ENCODE measurements at places on chromosomes 1 and 21.

DNA sequence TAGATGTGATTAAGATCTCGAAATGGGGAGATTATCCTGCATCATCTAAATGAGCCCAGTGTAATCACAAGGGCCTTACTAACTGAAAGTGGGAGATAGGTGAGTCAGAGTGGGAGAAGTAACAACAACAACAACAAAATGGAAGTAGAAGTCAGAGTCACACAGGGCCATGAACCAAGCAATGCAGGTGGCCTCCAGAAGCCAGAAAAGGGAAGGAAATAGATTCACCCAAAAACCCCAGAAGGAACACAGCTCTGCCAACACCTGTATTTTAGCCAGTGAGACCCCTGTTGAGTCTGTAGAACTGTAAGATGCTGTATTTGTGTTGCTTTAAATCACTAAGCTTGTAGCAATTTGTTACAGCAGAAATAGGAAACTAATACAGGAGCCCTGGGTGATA is 4.1 kb downstream of the TAGLN2 start:
- no peak for DNase-seq

- DNase-seq, result no peak
Observed at GRCh38 chr1:247506831-247507230, 29.4 kb downstream of the OR2C3 start.

GRCh38 chr1:30378991-30379581 is 344.3 kb downstream of the MATN1 start:
- DNase-seq, result no peak

DNA sequence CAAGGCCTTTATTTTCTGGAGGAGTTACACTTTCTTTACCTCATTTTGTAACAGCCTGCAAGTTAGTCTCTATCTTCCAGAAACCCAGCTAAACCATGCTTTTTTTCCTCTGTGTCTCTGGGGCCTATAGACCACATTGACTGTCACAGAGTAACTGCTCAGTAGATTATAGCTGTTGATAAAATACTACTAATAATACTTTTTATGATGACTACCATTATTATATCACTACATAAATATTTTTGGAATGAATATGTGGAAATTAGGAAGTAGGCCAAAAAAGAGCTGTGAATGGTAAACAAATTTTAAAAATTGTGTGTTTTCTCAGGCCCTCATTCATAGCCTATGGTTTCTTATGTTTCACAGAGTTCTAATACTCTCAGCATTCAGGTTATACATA is 233.1 kb upstream of the USP24 start:
- DNase-seq, result no peak

- no peak for DNase-seq
Observed at GRCh38 chr1:20150969-20151368, 11.8 kb downstream of the PLA2G2F start.

GRCh38 chr1:184641894-184642293 is 112.8 kb downstream of the EDEM3 start:
- no peak for DNase-seq

DNA sequence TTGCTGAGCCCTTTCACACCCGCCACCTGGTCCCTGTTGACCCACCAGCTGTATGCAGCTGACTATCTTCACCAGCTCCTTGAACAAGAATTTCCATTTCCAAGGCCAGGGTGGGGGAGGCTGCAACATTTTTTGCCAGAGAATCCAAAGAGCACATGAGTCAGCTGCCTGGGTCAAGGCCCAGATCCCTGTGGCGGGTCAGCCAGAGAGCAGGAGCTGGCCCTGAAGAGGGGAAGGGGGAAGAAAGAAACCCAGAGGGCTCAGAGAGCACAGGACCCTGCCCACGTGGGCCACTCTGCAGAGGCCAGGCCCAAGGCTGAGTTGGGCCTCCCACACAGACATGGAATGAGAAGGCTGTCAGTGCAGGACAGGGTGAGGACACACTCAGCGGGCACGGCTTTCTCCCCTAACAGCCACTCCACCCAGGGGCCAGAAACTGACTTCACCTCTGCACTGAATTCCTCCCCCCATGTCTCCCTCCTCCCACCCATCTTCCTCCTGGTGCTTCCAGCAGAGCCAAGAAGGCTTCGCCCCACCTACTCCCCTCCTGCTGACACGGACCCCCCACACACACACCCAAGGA is 28.9 kb downstream of the S100A6 start:
- no peak for DNase-seq

DNA sequence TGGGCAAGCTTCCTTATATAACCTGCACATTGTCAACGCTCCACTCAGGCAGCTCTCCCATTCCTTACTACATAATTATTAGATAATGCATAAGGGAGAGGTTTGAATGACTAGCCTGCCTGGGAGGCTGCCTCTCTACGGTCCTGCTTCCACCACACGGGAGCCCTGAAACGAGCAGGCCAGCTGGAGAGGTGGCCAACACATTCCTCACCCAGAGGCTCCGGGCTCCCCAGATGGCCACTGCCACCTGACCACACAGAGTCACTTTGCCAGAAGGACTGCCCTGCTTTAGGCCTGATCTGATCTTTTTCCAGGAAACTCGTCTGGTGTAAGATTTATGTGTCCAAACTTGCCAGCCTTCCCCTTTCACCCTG is 27.9 kb downstream of the HIVEP3 start:
- DNase-seq, result no peak

GRCh38 chr1:77253211-77253610 is 28.6 kb upstream of the AK5 start:
- no peak for DNase-seq

GRCh38 chr21:28396421-28396820 is 596.3 kb downstream of the LTN1 start:
- no peak for DNase-seq

DNA sequence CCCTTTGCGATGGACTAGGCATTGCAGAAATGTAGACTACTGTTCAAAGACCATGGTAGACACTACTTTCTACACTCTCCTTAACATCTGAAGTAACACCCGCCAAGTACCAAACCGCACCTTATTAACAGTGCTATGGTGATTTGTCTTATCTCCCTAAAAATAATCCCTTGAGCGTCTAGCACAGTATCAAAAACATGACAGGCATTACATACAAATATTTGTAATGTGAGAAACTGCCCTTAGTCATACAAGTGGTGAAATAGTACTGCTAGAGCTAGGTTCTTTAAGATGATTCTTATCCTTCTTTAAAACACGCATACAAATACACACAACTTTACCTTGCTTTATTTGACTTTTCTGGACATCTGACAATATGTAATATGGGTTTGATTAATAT is 27.2 kb downstream of the PUM1 start:
- no peak for DNase-seq

DNA sequence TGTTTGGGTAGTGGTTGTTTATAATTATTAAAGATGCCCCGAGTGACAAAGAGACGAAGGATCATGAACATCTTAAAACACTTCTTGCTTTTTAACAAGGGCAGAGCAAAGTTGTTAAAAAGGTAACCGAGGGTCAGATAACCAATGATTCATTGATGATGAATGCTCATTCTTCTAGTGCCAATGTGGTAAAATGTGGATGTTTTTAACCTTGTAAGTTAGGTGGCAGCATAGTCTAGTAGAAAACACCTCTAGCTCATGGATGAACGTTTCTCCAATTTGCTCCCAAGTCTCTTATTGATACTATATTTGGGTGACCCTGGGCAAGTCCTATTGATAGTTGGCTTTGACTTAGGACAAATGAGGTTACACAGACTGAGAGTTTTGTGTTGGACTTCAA is 167.9 kb downstream of the KIF26B start:
- DNase-seq, result no peak

GRCh38 chr1:241131636-241132194 is 225.3 kb downstream of the RGS7 start:
- DNase-seq, result no peak
